ENCODE measurements at places on chromosomes 2 and 18.

- no peak for DNase-seq
Observed at GRCh38 chr2:218736531-218736930, 25.9 kb downstream of the TTLL4 start.

DNA sequence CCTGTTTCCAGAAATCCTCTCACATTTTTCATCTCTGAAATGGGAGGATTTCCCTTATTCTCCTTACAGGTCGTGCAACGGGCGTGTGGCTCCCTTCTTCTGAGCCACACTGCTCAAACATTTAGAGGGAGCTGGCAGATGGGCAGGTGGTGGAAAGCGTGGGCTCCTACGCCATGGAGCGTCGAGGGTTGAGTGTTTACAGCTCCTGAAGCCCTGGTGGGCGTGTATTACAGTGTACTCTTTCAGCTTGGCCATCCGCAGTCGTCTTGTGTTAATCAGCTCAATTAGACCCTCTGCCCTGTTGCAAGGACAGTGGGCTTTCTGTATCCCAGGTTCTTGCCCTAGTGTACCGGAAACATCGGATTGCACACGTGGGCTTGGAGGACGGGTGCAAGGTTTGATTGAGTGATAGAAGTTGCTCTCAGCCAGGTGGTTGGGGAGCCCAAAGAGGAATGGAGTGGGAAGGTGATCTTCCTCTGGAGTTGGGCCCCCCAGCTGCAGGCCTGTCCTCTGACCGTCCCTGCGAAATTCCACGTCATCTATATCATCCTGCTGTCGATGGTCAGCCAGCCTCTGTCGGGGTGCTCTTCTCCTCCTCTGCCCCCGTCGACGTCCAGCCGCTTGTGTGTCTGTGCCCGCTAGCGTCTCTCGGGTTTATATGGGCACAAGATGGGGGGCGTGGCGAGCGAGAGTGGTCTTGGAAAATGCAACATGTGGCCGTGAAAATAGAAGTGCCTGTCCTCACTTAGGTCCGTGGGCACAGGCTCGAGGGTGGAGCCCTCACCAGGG is 120.3 kb upstream of the DSEL start:
- no peak for DNase-seq

DNA sequence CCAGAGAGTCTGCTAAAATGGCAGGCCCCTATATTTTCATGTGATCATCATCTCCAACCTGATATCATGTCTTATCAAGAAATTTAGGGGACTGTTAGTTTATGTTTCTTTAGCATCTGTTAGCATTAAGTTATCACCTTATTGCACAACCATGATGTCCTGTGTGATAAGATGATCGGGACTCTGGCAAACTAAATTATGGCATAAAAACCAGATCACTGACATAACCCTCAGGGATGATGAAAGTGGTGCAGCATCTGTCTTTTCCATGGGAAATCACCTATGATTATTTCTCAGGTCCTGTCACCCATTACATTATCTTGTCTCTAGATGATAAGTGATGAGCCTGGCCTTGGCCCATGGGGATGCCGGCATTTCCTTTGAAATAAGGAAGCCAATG is 458.6 kb upstream of the DCC start:
- no peak for DNase-seq

DNA sequence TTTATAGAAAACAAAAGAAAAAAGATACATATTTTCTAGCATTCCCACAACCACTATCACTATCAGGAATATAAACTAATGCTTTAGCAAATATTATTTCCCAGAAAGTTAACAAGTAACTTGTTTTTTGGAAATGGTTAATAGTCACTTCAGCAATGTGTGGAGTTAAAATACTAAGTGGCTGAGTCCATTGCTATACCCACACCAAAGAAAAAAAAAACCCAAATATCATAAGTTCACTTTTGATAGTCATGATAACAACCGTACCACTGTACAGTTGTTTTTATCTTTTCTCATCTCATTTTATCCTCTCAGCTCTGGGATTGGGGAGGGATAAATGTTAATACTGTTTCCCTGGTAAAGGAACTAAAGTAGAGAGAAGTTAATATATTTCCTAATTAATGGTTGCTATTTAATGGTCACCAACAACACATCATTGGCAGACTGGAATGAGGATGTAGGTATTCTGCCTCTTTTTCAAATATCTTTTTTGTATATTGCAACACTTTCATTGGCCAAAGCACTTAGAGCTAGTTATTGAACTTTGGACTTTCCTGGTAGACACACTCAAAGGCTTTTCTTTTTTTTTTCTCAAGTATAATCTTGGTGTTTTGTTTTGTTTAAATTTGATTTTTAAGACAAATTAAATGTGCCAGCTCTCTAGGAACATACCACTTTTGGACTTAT is 18.4 kb upstream of the KANSL1L start:
- no peak for DNase-seq

DNA sequence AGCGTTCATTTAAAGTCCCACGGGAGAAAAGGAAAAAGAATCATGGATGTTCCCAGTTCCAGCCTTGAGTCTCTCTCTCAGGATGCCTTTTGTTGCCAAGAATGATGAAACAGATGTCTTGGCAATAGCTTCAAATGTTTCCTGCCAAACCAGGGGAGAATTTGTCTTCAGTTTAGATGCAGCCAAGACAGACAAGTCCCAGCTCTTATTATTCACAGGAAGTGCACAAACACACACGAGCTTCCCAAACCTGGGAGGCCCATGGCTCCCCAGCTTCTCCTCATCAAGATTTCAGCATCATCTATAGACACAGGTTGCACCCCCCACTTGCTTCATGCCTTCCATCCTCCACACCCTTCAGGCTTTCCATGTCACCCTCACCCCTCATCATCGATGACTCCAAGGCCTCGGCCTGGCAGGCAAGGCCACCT is 45.9 kb downstream of the HS1BP3 start:
- DNase-seq, result no peak

GRCh38 chr2:156190517-156190916 is 142.0 kb downstream of the NR4A2 start:
- peak; percentile 3 for DNase-seq

- no peak for DNase-seq
Observed at GRCh38 chr2:216498070-216498378, 620 bp upstream of the RPL37A start.

DNA sequence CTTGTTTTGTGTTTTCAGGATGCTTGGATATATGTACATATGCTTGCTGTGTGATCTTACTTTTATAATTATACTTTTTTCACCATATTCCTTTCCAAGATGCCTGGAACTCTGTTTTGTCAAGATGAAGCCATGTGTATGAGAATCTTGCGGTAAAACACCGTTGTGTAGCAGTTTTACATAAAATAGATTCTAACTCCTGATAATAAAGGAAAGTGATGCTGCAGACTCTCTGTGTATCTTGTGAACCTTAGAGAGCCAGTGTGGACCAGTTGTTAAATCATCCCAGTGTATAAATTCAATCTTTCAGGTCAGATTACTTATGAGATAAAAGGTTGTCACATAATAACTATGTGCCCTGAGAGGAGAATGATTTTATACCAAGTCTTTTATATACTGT is 12.5 kb upstream of the ITGA4 start:
- DNase-seq, result no peak

GRCh38 chr2:111624411-111625156 is 259.4 kb downstream of the ANAPC1 start:
- DNase-seq, result no peak

All from NCI-H1092 treated with DMSO at 0.1 percent for 48 hours (cell line).